ENCODE measurements at places on chromosomes 13 and 19. TPM values are rescaled to one million over a fixed set of nuclear protein-coding genes. Genes with fewer than 3 reads are reported as not detected.

Gene FFAR3
- total RNA-seq: not detected

Gene ZNF534
- total RNA-seq: not detected

Gene C3
- 50.2 TPM for total RNA-seq

Gene ALG5
- total RNA-seq: 35.9 TPM

Gene ZNF792
- 1.5 TPM for total RNA-seq

Gene IZUMO2
- not detected for total RNA-seq

Gene NCCRP1
- 1.5 TPM for total RNA-seq

Gene IL4I1
- total RNA-seq: 0.74 TPM

Gene MATK
- total RNA-seq: 1.3 TPM

Gene ZNF749
- 15.7 TPM for total RNA-seq

Gene ZNF729
- not detected for total RNA-seq

Gene KLK3
- not detected for total RNA-seq

Gene FFAR2
- total RNA-seq: 0.02 TPM

Gene SIGLEC5
- not detected for total RNA-seq

Gene RAB4B
- 17.0 TPM for total RNA-seq

Gene ERICH6B
- total RNA-seq: not detected

Gene PEX11G
- total RNA-seq: 2.1 TPM

Gene PAK4
- total RNA-seq: 94.0 TPM

Gene SOHLH2
- total RNA-seq: not detected

Gene AZU1
- 0.20 TPM for total RNA-seq

Gene PBX4
- 0.93 TPM for total RNA-seq

Gene RFPL4A
- 0.48 TPM for total RNA-seq

Gene SPACA4
- not detected for total RNA-seq

Gene MAP4K1
- total RNA-seq: 0.72 TPM

Gene ISOC2
- total RNA-seq: 58.3 TPM

Gene MIR17HG
- 1.1 TPM for total RNA-seq

Gene NKPD1
- total RNA-seq: 0.93 TPM

Gene PTGIR
- not detected for total RNA-seq

Gene OVOL3
- 0.30 TPM for total RNA-seq

Gene SLAIN1
- total RNA-seq: 0.58 TPM

Gene GPR18
- not detected for total RNA-seq

Gene CYP2F1
- not detected for total RNA-seq

Gene CGB2
- 0.09 TPM for total RNA-seq

Gene PGLYRP1
- not detected for total RNA-seq
